ENCODE measurements at places on chromosomes 7 and 10.

GRCh38 chr10:124602121-124602561 lies 140.5 kb downstream of the LHPP start:
- peak; percentile 83 for DNase-seq

- no peak for DNase-seq
These were observed 44.7 kb downstream of the KLF6 start for GRCh38 chr10:3740157-3740871.

- no peak for DNase-seq
These were observed 19.7 kb downstream of the TMEM243 start for GRCh38 chr7:87199700-87200450.

DNA sequence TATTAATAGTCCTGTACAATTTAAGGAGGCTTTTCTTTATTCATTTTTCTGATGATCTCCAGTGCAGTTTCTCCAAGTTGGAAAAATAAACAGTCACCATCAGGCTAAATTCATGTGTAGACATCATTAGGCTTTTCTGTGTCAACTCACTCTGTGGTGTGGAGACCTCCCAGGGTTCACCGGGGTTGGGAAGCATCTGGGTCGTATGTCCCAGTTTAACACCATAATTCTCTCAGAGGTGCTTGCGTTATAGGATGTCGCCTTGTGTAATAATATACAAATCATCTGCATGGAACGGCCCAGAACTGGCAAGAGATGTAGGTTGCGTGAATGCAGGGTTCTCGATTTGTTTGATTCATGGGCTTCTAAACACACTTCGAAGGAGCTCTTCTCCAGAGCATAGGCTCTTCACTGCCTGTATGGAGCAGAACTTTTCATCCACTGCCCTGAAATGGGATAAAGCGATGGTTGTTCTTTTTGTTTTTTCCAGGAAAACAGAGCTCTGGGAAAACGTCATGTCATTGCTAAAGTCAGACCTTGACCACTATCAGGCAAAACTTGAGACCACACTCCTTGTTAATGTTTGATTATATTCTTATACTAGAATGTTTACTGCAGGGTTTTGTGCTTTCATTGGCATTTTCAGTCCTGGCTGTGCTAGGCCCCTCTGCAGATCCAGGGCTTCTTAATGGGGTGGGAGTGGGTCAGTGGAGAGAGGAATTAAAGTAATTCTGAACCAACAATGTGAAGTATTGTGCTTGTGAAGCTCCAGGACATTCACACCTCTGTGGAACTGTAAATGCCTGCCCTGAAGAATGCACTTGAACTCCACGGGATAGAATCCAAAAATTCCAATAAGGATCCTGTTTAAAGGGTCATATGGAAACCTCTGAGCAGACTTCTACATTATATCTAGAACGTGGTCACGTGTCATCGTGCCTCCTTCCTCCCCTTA lies 172.8 kb downstream of the TRIL start:
- DNase-seq: no peak

- no peak for DNase-seq
These were observed 89.1 kb downstream of the NEUROD6 start for GRCh38 chr7:31251441-31251840.

- no peak for DNase-seq
These were observed 59.7 kb downstream of the SVIL start for GRCh38 chr10:29575098-29575455.

DNA sequence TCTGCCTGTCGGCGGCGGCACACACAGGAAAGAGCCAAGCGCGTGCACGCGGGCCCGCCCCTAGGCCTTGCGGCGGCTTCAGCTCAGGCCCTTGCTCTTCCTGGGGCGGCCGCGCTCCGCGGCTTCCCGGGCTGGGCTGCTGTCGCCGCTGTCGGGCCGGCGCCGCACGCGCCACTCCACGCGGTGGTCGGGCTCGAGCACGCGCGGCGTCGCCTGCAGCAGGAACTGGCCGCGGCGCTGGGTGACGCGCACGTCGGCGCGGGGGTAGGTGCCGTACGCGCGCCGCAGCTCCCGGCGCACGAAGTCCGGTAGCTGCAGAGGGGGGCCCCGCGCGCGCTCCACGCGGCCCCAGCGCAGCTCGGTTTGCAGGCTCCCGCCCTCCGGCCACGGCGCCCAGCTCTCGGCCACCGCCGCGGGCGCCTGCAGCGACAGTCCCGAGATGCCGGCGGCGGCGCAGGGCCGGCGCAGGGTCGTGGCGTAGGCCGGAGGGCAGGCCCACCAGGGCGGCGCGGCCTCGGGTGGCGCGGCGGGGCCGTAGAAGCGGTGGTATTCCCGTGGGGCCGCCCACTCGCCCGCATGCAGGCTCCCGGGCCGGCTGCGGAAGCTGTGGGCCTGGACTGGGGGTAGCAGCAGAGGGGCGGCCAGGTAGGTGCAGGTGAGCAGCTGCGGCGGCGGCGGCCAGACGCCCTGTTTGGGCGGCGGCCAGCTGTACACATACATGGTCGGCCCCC lies 804 bp downstream of the C10orf95 start:
- peak; percentile 89 for DNase-seq

DNA sequence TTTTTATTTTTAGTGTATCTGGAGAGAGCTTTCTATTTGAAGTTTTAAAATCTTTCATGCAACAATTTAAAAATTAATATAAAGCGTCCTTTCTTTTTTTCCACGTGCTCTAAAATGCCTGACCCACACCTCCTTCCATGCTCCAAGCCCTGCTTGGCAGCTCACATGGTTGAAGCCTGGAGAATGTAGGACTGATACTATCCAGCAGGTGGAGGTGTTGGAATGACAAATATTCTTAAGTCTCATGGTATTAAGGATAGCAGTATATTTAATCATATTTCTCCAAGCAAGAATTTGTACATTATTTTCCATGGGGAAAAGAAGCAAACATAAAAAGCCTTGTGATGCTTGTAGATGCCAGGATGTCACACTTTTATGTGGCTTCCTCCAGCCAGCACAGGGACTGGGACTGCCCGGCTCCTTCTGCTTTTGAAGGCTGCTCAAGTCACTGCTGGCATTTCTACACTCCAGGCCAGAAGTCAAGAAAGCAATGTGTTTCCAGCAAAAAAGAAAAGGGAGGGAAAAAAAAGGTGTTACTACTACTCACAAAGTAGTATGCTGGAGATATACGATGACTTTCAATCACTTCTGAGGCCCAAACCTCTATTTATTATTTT lies 49.7 kb downstream of the BZW2 start:
- peak; percentile 48 for DNase-seq

- no peak for DNase-seq
These were observed 20.0 kb downstream of the TCF7L2 start for GRCh38 chr10:112970021-112970420.

DNA sequence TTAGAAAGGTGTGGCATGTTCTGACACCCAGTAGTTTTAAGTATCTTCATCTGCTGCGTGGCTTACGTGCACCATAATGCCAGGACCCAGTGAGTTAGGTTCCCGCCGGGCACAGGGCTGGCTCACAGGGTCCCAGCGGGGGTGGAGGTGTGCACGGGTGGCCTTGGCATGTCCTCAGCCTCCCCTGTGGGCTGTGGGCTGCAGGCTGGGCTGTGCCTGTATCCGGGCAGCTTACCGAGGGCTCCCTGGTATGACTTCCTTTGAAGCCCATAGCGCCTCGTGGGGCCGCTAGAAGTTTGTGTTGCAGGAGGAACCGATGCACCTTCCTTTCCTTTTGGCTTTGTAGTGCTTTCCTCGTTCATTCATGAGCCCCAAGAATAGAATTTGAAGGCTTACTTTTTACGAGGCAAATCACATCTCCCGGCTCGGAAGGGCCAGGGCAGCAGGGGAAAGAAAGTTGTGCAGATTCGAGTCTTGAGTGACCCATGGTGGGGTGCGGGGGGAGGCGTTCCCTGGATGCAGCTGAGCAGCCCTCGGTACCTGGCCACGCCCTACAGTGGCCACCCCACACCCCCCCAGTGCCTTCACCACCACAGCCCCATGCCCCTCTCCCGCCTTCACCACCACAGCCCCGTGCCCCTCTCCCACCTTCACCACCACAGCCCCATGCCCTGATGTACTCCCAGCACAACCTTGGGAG lies 113.2 kb downstream of the WDR37 start:
- no peak for DNase-seq

GRCh38 chr10:98636921-98637329 lies 190.2 kb upstream of the HPS1 start:
- DNase-seq: no peak

GRCh38 chr7:31962246-31962645 lies 108.0 kb downstream of the PDE1C start:
- DNase-seq: no peak

DNA sequence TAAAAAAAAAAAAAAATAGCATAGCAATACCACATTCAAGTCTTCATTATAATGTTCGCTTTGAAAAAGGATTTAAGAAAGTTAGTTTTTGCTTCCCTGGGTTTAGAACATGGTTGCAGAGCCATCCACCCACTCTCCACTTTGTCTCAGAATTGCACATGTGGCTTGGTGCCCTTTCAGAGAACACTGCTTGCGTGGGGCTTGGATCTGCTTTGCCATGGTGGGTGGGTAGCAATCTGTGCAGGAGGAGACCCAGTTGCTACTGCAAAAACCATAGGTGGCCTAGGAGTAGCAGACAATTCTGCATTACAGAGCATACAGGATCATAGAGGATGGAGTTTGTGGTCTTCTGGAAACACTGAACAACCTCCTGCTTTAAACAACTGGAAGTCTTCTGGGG lies 421.4 kb upstream of the CELF2 start:
- DNase-seq: no peak

DNA sequence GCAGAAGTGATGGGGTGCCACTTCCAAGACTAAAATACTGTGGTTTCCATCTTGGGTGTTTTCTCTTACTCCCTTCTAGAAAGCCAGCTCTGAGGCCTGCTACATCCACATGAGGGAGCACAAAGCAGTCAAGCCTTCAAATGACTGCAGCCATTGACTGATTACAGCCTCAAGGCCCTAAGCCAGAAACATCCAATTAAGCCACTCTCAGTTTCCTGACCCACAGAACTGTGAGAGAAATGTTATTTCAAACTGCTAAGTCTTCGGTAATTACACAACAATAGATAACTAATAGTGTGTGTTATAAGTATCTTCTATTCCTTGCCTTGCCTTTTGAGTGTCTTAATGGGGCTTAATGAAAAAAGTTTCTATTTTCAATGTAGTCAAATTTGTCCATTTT lies 24.8 kb downstream of the BRAF start:
- DNase-seq: no peak

GRCh38 chr10:73495884-73496674 lies at the start of gene PPP3CB:
Gene PPP3CB (minus strand): TSS chr10:73496024. CDS start chr10:73495889, 135 bp downstream.
- peak; percentile 85 for DNase-seq

DNA sequence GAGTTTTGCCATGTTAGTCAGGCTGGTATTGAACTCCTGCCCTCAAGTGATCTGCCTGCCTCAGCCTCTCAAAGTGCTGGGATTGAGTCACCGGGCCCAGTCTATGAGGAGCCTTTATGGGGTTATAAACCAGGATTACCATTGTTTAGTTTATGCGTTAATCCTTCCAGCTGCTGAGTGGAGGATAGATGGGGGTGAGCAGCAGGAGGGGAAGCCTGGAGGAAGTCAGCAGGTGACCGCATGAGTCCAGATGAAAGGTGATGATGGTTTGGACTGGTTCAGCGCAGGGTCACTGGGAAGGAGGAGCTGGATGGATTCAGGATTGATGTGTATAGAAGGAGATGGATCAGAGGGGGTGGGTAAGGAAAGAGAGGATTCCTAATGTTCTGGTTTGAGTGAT lies 197.1 kb downstream of the ADAM12 start:
- DNase-seq: no peak

DNA sequence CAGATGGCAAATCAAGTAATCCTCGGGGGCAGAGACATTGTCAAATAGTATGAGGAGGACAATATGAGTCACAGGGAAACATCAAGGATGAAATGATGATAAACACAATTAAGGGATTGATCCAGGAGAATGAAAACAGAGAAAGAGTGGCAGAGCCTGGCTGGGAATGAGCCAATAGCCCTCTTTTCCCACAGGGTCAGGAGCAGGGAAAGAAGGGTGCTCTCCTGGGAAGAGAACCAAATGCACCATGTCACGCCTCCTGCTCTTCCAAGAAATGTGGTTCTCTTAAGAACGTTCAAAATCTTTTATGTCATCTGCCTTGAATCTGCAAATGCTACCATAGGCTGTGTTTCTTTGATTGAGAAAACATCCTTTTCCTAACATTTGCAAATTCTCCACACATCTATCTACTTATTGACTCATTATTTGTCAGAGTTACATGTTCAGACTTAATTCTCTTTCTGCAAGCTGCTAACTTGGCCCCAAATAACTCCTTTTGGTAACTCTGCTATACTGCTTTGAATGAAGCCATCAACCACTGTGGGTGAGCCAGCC lies 50.6 kb downstream of the HIPK2 start:
- no peak for DNase-seq

- DNase-seq: no peak
These were observed 7.8 kb downstream of the COG5 start for GRCh38 chr7:107555893-107556292.

GRCh38 chr7:41747961-41748360 lies 45.1 kb upstream of the INHBA start:
- no peak for DNase-seq

DNA sequence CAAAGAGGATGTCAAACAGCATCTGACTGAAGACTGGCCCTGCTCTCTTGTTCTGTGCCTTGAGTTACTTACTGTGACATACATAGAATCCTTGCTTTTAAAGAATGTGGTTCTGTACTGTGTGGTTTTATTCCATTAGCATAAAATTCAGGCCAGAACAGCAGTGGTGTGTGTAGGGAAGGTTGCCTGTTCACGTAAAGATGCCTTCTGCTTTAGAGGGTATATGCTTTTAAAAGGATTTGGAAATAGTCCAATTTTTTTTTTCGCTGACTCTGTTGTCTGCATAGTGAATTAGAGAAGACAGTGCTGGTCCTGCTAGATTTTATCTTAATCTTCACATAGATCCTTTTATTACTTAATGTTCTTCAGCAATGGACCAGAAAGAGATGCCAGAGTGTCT lies 470.8 kb upstream of the SEMA3A start:
- no peak for DNase-seq

DNA sequence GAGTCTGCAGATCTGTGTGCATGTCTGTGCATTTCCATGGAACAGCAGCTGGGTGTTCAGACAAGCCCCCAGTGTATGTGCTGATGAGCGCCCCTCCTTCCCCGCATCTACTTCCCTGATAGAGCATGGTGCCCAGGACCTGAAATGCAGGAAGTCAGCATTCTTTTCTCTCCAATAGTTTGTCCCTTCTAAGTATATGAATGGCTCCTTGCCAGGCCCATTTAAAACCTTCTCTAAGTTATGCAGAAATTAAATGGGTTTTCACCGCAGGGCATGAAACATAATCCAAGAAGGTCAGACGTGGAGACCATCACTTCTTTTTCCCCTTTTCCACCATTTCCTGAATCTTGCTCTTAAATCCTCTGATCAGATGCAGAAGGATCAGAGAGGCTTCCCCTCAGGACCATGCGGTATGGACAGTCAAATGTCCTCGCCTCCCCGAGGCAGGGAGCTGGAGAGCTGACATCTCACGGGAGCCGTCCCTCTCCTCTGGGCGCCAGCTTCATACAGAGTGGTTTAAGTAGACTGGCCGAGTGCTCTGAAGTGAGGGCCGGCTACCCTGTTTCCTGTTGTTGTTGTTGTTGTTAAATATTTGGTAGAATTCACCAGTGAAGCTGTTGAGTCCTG lies 155.3 kb downstream of the C10orf105 start:
- no peak for DNase-seq

- DNase-seq: no peak
These were observed 473 bp downstream of the PPP1R9A start for GRCh38 chr7:94907811-94908322.
